ENCODE measurements at places on chromosomes 7 and 10. TPM values are rescaled to one million over a fixed set of nuclear protein-coding genes. Genes with fewer than 3 reads are reported as not detected.

GRCh38 chr7:156666368-156667109 is 26.0 kb downstream of the RNF32 start:
- H3K36me3 ChIP-seq, result no peaks in the 10 kb centered on the region
- H3K27ac ChIP-seq, result no peak overlapping the region
- DNase-seq, result peak; percentile 35
- H3K4me1 ChIP-seq, result no peaks in the 10 kb centered on the region
- no peak overlapping the region for H3K4me3 ChIP-seq
- H3K27me3 ChIP-seq, result no peaks in the 10 kb centered on the region

- no peaks in the 10 kb centered on the region for H3K36me3 ChIP-seq
- H3K27me3 ChIP-seq, result no peaks in the 10 kb centered on the region
- H3K4me3 ChIP-seq, result no peak overlapping the region
Measured at GRCh38 chr10:121803611-121804010, 124.2 kb downstream of the ATE1 start.

DNA sequence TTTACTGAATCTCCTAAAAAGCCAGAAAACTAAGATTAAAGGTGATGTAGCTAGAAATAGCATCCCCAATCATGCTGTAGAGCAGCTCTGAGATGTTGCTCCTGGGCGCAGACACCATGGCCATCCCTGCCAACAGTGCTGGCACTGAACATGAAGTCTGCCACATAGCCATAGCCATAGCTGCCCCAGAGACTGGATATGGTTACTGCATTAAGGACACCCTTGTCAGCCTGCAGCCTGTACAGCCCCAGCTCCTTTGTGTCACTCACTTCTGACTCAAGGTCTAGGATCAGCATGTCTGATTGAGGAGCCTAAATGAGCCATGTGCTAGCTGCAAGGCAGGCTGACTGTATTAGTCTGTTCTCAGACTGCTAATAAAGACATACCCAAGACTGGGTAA is 284.6 kb downstream of the RPS24 start:
- no peak overlapping the region for H3K4me3 ChIP-seq
- no peak for DNase-seq
- H3K27ac ChIP-seq, result no peak overlapping the region
- no peaks in the 10 kb centered on the region for H3K36me3 ChIP-seq
- no peaks in the 10 kb centered on the region for H3K27me3 ChIP-seq
- no peaks in the 10 kb centered on the region for H3K4me1 ChIP-seq

DNA sequence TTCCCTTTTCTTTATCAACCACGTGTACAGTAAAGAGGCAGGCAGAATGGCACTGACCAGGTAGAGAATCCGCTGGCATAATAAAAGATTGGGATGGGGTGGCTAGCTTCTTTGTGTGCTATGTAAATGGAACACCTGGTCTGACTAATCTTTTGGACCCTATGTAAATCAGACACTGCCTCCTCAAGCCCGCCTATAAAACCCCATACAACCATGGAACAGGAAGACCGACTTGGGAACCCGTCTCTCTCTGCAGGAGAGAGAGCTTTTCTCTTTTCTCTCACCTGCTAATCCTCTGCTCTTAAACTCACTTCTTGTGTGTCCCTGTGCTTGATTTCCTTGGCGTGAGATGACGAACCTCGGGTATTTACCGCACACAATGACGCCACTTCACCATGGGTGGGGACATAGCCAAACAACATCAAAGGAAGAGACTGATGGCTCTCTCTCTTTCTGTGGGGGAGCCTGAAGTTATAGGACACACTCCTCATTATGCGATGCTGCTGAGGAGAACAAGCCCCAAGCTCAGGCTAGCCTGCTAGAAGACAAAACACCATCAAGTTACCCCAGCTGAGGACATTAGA is 94.2 kb downstream of the ARL5B start:
- H3K27me3 ChIP-seq, result no peaks in the 10 kb centered on the region
- DNase-seq, result no peak
- H3K4me1 ChIP-seq, result no peaks in the 10 kb centered on the region
- H3K4me3 ChIP-seq, result no peak overlapping the region
- no peak overlapping the region for H3K27ac ChIP-seq

DNA sequence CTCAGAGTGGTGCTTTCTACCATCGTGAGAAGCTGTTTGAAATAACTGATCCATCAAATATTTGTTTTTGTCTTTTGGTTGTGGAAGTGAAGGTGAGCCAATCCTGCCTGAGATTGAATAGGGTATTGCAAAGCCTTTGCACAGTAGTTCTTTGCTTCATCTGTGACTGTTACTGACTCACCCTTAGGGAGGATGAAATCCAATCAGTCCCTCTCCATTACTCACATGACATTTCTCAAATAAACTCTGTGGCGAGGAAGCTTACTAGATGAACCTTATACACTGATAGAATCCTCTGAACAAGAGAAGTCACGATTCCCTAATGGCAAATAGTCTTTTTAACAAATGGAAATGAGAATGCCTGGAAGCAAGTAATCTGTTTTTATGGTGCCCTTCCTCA is 31.9 kb downstream of the HEPACAM2 start:
- no peak overlapping the region for H3K27ac ChIP-seq
- no peak for DNase-seq
- no peak overlapping the region for H3K4me3 ChIP-seq
- H3K36me3 ChIP-seq, result no peaks in the 10 kb centered on the region
- no peaks in the 10 kb centered on the region for H3K4me1 ChIP-seq

- DNase-seq, result no peak
- H3K27me3 ChIP-seq, result no peaks in the 10 kb centered on the region
- peaks cover 4% of the 10 kb centered on the region for H3K36me3 ChIP-seq
- no peak overlapping the region for H3K4me3 ChIP-seq
Measured at GRCh38 chr7:101915000-101915399, 97.6 kb downstream of the CUX1 start.

- no peak overlapping the region for H3K4me3 ChIP-seq
- H3K27me3 ChIP-seq, result no peaks in the 10 kb centered on the region
- no peaks in the 10 kb centered on the region for H3K4me1 ChIP-seq
- no peaks in the 10 kb centered on the region for H3K36me3 ChIP-seq
Measured at GRCh38 chr10:88125766-88126165, 262.3 kb downstream of the PTEN start.

- H3K4me1 ChIP-seq, result no peaks in the 10 kb centered on the region
- H3K27ac ChIP-seq, result peak overlapping the region; percentile 63
- peak; percentile 83 for DNase-seq
- H3K4me3 ChIP-seq, result peak overlapping the region; percentile 30
Measured at GRCh38 chr7:13988731-13989125, 738 bp downstream of the ETV1 start.

DNA sequence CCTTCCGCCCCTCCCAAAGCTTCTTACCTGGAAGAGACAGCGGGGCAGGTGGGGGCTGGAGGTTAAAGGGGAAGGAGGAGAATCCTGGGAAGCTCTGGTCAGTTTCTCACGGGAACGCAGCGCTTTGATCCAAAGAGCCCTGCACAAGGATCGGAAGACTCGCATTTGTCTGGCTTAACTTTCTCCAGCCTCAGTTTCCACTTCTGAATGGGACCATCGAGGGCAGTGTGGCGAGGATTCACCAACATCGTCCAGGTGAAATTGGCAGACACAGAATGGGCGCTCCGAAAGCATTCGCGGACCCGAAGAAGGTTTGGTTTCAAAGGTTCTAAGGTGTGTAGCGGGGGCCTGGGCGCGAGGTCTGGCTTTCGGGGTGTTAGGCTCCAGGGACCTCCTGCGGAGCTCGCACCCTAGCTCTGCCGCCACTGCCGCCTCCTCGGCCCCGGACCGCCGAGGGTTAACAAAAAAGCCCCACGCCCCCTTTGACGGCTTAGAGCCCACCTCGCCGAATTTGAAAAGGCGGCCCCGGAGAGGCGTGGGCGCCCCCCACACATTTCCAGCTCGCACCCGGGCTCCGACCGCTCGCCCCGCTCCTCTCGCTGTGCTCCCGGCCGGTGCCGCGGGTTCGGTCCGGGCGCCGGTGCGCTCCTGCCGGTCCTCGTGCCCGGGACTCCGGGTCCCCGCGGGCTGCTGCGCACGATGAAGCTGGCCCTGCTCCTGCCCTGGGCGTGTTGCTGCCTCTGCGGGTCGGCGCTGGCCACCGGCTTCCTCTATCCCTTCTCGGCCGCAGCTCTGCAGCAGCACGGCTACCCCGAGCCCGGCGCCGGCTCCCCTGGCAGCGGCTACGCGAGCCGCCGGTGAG is at the start of gene COL26A1:
Gene COL26A1 (plus strand): TSS at position 542 of the 862 bp plus-strand sequence. CDS start 158 bp downstream, at position 700.
- no peak within 1 kb of the TSS for H3K27ac ChIP-seq
- H3K36me3 ChIP-seq, result no peaks in the 10 kb centered on the region
- H3K27me3 ChIP-seq, result no peaks in the 10 kb centered on the region
- H3K4me1 ChIP-seq, result no peaks in the 10 kb centered on the region
- no peak within 1 kb of the TSS for H3K4me3 ChIP-seq

- H3K4me3 ChIP-seq, result no peak overlapping the region
- no peak for DNase-seq
- no peaks in the 10 kb centered on the region for H3K4me1 ChIP-seq
- H3K27ac ChIP-seq, result no peak overlapping the region
- no peaks in the 10 kb centered on the region for H3K27me3 ChIP-seq
Measured at GRCh38 chr10:1116051-1116450, 59.9 kb downstream of the WDR37 start.

GRCh38 chr7:75690121-75690523 is 48.6 kb downstream of the HIP1 start:
- H3K27ac ChIP-seq, result no peak overlapping the region
- H3K36me3 ChIP-seq, result no peaks in the 10 kb centered on the region
- H3K27me3 ChIP-seq, result no peaks in the 10 kb centered on the region
- no peak overlapping the region for H3K4me3 ChIP-seq
- H3K4me1 ChIP-seq, result peaks cover 2% of the 10 kb centered on the region

DNA sequence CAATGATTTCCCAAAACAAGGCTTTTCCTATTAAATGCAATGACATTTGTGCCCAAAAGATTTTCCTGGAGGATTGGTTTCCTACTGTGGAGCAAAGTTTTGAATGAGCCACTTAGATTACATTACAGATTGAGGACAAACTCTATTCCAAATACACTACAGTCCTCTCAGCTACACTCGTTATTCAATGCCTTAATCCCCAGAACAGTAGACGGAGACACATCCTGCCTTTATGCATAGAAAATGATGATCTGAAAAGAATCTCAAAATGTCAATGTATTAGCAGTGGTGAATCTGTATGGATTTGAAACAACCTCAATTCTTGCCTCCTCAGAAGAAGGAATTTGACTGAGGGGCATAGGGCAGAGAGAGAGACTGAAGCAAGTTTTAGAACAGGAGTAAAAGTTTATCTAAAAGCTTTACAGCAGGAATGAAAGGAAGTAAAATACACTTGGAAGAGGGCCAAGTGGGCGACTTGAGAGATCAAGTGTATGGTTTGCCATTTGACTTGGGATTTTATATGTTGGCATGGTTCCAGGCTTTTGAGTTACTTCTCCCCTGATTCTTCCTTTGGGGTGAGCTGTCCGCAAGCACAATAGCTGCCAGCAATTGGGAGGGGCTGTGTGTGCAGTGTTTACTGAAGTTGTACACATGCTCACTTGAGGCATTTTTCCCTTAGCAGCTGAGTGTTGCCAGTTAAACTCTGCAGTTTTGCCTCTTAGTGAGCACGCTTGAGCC is 891.9 kb upstream of the MBL2 start:
- H3K27me3 ChIP-seq, result no peaks in the 10 kb centered on the region
- peak; percentile 82 for DNase-seq
- H3K4me1 ChIP-seq, result peaks cover 10% of the 10 kb centered on the region
- no peaks in the 10 kb centered on the region for H3K36me3 ChIP-seq
- no peak overlapping the region for H3K4me3 ChIP-seq

- H3K36me3 ChIP-seq, result no peaks in the 10 kb centered on the region
- no peak overlapping the region for H3K27ac ChIP-seq
- no peak overlapping the region for H3K4me3 ChIP-seq
- no peak for DNase-seq
Measured at GRCh38 chr10:118520116-118520742, 75.2 kb downstream of the PRLHR start.

DNA sequence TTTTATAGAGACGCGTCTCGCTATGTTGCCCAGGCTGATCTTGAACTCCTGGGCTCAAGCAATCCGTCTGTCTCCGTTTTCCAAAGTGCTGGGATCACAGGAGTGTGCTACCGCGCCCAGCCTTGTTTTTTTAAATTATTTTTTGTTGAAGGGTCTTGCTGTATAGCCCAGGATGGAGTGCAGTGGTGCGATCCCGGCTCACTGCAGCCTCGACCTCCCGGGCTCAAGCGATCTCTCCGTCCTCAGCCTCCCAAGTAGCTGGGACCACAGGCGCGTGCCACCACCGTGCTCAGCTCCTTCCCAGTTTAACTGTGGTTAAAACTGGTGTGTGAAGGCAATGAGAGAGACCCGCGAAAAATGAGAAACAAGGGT is 11.0 kb upstream of the HNRNPF start:
- peak overlapping the region; percentile 94 for H3K27ac ChIP-seq
- H3K4me1 ChIP-seq, result peaks cover 4% of the 10 kb centered on the region
- no peaks in the 10 kb centered on the region for H3K36me3 ChIP-seq
- no peak for DNase-seq

DNA sequence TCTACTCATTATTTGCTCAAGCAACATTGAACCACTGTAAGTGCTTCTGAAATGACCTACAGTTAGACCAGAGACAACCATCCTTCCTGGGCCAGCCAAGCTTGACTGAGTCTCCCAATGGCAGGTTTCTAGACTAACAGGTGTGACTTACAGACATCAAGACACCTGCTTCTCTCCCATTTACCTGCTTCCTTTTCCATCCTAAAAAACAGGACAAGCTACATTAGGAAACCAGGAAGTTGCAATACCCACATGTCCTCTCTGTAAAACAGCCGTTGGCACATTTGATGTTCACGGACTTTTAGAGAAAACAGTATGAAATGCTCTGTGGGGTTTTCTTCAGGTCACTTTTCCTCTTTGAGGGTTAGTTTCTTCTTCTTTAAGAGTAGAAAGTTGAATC is 4.0 kb downstream of the HECW1 start:
- no peaks in the 10 kb centered on the region for H3K36me3 ChIP-seq
- H3K4me3 ChIP-seq, result no peak overlapping the region
- DNase-seq, result no peak
- no peaks in the 10 kb centered on the region for H3K4me1 ChIP-seq

- peak overlapping the region; percentile 100 for H3K4me3 ChIP-seq
- peaks cover 1% of the 10 kb centered on the region for H3K36me3 ChIP-seq
- H3K27me3 ChIP-seq, result no peaks in the 10 kb centered on the region
- H3K27ac ChIP-seq, result peak overlapping the region; percentile 93
- no peak for DNase-seq
Measured at GRCh38 chr10:112446055-112446854, 459 bp downstream of the ZDHHC6 start.

DNA sequence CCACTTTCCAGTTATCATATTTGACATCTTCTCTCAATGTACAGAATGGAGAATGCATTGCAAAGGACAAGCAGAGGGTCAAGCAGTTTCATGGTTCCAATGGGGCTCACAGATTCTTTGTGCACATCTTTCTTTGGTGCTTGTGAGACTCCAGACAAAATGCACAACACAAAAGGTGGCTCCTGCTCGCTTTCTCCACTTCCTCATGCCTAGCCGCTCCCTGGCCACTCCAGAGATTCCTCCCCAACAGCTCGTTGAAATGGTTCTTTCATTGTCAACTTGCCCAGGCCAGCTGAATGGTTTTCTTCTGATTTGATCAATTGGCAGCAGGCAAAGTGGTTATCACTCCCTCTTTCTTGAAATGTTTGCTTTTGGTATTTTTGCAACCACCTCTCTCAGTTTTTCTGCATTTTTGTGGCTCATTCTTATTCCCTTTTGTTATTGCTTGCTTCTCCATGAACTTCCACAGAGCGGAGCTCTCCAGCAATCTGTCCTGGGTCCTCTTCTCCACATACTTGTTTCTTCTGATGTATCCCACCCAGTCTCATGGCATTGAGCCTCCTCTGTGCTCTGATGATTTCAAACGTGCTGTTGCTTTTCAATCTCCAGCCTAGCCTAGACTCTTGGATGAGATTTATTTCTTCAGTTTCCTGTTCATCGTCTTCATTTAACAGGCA is 507.8 kb upstream of the MKI67 start:
- H3K4me3 ChIP-seq, result no peak overlapping the region
- DNase-seq, result peak; percentile 67
- no peak overlapping the region for H3K27ac ChIP-seq
- H3K36me3 ChIP-seq, result no peaks in the 10 kb centered on the region

Gene ADAM12
- 1.3 TPM for total RNA-seq

Gene MCM10
- total RNA-seq, result 1.5 TPM

Gene AKR1C1
- total RNA-seq, result 55.1 TPM

Gene CALML3
- total RNA-seq, result 0.11 TPM

Gene NEUROD6
- not detected for total RNA-seq

Gene SPOCK2
- 103 TPM for total RNA-seq

Measured in lung (tissue), 17 donors.